Activated CD4-positive, alpha-beta T cell treated with anti-CD3 and anti-CD28 coated beads, Interleukin-2, amount 10 ng/mL, durations not matched to agents 7 days and 5 days (primary cell): ENCODE measurements at places on chromosomes 6 and 20. TPM values are rescaled to one million over a fixed set of nuclear protein-coding genes. Genes with fewer than 3 reads are reported as not detected.

Gene PTPRT
- not detected for total RNA-seq

GRCh38 chr20:25309395-25310267, 61.7 kb downstream of the PYGB start:
- no peak for DNase-seq

GRCh38 chr6:76026101-76026500, 46.4 kb downstream of the IMPG1 start:
- no peak for DNase-seq

- no peak for DNase-seq
Observed at GRCh38 chr6:104629826-104630225, 229.9 kb downstream of the HACE1 start.

DNA sequence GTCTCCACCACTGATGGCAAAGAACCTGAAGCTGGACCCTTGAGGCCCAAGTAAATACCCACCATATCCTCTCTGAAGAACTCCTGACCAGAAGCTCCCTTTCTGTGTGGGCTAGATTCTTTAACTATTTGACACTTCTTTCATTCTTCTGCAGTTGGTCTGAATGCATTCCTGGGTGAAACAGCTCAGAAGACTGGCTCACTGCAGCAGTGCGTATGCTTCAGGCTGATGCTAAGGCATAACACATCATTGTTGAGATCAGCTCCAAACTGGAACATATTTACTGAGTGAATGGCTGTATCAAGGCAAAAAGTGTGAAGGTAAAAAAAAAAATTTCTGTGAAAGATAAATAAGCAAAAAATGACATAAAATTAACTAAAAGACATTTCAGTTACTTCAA, 19.7 kb downstream of the ZSCAN23 start:
- no peak for DNase-seq

- no peak for DNase-seq
Observed at GRCh38 chr6:111817451-111818120, 55.7 kb downstream of the FYN start.

- DNase-seq: no peak
Observed at GRCh38 chr20:53636540-53637097, 43.0 kb upstream of the ZNF217 start.

DNA sequence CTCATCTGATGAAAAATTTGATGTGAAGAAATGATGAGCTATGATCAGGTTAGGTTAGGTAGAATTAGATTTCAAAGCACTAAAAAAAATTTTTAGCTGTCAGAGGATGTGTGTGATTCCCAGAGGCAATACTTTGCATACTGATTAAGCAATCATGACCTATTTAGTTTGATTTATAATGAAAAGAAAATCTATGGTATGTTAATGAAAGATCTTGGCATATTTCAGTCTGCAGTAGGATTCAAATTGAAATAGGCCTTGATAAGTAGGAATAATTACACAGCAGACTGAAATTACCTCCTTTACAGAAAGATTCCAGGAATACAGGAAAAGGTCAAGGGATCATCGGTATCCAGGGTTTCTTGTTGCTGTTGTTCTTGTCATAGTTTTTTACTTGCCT, 69.3 kb downstream of the HDDC2 start:
- no peak for DNase-seq

DNA sequence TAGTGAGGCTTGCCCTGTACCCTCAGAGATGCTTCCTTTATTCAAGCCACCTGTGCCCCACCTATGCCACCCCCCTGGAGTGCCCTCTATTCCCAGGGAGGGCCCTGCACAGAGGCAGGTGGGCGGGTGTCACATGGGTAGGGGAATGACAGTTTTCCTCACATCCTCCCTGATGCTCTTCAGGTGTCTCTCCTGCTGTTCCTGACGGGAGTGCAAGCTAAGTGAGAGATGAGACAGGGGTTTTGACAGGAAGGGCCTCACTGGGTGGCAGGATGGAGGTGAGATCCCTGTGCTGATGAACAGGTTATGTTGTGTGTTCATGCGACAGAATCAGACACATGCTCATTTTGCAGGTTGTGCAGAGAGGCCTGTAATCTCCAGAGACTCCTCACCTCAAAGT, 164.1 kb upstream of the CHD6 start:
- no peak for DNase-seq

DNA sequence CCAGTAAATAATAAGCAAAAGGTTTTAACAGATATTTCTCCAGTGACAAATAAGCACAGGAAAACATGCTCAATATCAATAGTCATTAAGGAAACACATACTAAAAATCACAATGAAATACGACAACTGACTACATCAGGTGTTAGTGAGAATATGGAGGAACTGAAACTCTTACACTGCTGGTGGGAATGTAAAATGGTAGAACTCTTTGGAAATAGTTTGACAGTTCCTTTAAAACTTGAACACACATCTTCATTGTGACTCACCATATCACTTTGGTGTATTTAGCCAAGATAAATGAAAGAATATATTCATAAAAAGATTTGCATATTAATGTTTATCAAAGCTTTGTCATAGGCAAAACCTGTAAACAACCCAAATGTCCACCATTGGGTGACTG, 11.3 kb upstream of the MAP3K5 start:
- DNase-seq: no peak

DNA sequence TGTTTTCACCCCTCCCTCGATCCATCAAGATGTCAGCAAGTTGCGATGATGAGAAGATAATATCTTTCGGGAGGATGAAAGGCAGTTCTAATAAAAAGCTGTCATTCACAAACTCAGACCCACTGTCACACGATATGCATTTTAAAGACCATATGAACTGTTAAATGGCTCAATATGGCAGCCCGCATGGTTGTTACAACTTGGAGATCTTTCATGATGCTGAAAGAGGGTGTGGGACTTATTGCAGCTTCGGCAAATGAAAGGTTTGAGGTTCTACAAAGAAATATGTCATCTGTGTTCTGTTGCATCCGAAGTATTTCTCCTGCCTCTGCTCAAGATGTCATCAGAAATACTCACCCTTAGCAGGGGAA, 128.5 kb downstream of the CDH4 start:
- no peak for DNase-seq
